Activated CD8-positive, alpha-beta memory T cell treated with anti-CD3 and anti-CD28 coated beads, Interleukin-2, amount 50 U/mL, for 48 hours (primary cell): ENCODE measurements at places on chromosomes 4 and X.

- no peak for DNase-seq
These were observed 27.6 kb upstream of the MSX1 start for GRCh38 chr4:4831825-4832224.

DNA sequence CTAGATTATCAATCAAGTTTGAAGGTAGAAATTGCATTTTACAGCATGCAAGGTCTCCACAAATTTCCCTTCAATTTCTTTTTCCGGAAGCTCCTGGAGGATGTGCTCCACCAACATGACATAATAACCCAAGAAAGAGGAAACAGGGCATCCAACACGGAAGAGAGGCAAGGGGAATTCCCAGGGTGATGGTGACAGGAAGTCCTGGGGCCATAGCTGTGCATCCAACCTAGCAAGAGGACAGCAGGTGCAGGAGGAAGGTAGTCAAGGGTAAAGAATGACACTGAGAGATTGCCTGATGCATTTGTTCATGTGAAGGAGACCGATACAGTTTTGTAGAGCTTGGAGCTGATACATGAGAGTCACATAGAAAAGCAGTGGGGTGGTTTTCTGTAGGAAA is 115.7 kb upstream of the LSM6 start:
- no peak for DNase-seq

DNA sequence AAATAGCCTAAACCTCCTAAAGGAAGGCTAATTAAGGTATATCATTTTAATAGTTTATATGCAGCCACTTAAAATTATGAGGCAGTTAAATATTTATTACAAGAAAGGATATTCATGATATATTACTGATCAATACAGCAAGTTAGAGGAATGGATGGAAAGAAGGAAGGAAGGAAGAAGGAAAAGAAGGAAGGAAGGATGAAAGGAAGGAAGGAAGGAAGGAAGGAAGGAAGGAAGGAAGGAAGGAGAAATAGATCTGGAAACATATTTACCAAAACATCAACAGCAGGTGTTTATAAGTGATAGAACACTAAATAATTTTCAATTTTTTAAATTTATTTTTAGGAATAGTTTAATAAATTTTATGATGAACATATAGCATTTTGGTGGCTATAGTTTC is 17.5 kb downstream of the SLC7A11 start:
- DNase-seq = no peak

- DNase-seq = no peak
These were observed 71.6 kb upstream of the NFKB1 start for GRCh38 chr4:102429553-102429952.

GRCh38 chr4:101801958-101802357 is 11.4 kb downstream of the BANK1 start:
- no peak for DNase-seq

DNA sequence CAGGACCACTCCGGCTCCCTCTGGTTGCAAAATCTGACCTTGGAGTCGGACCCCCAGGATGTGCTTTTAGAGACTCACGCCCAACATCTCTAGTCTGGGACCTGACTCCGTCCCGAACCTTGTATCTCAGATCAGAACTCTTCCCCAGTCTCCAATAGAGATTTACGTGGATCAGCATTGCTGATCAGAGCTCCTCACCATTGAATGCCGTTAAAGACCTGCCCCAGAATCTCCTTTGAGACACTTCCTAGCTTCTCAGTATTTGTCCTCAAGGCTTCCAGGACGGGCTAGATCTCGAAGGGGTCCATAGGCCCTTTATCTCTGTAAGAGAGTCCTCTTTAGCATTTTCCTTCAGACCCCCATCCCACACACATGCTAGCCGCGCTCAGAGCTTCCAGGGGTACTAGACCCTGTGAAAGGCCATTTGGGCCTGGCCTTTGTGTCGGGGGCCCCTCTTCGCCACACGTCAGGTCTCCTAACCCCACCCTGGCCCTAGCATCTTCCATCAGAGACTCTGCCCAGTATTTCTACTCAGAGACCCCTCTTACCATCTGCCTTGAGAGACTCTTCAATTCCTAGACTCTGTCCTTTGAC is 662 bp downstream of the UBA1 start:
- DNase-seq = no peak

GRCh38 chrX:71634366-71634765 is 16.1 kb upstream of the CXCR3 start:
- DNase-seq = no peak

DNA sequence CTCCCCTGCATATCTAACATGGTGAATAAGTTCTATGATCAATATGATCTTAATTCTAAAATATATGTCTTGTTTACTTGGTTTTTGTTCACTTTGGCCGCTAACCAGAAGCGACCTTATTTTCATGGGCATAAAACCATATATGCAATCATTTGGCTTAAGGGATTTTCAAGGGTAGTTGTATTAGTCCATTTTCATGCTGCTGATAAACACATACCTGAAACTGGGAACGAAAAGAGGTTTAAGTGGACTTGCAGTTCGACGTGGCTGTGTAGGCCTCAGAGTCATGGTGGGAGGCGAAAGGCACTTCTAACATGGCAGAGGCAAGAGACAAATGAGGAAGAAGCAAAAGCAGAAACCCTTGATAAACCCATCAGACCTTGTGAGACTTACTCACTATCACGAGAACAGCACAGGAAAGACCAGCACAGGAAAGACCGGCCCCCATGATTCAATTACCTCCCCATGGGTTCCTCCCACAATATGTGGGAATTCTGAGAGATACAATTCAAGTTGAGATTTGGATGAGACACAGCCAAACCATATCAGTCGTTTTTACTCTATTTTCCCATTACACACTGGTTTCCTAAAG is 114.3 kb upstream of the CPEB2 start:
- no peak for DNase-seq

- no peak for DNase-seq
These were observed 28.9 kb downstream of the CASP3 start for GRCh38 chr4:184620212-184620867.

DNA sequence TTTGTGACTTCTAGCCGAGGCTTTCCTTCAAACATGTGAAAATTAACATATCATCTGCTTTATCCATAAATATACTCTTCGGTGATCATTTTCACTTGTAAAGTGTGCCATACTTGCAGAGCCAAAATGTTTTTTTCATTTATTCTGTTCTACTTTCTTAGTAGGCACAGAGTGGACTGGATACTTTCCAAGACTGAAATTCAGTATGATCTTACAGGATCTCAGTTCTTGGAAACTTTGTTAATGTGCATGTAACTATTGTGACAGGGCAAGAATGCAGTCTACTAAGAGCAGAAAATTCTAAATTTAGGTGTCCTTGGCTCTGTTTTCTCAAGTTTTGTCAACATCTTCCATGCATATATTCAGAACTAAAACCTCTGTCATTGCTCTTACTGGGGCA is 284.9 kb downstream of the TEX13A start:
- no peak for DNase-seq

DNA sequence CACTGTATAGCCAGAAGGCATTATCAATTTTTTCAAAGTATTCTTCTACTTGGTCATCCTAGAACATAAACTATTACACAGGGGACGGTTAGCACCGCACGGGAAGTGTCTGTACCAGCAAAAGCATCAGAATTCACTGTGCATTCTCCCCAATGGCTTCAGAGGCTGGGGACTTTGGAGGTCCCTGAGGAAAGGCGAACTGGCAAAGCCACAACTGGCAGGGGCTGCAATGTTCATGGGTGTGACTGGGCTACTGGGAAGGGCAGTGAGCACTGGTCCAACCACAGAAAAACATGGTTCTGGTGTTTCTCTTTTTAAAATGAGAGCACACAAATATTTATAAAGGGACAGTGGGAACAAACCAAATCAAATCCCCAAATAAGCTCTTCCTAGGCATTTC is 83.5 kb downstream of the C4orf51 start:
- DNase-seq = no peak

- no peak for DNase-seq
These were observed 878.5 kb downstream of the PCDH7 start for GRCh38 chr4:31598639-31599038.

DNA sequence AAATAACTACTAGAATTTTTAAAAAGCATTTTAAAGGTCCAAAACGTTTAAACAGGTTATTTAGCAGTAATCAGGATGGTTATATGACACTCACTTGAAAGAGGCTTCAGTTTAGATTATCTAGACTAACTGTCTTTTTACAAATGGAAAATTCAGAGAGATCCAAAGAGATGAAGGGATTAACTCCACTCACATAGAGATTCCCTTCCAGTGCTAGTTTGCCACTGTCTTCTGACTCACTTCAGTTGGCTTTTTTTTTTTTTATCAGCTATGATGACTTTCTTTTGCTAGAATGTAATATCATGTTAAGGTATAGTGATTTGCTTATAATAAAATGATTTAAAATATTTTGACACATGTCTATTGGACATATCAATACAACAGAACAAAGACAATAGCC is 43.8 kb downstream of the GALNT7 start:
- no peak for DNase-seq

- DNase-seq = no peak
These were observed 108.4 kb downstream of the CHIC2 start for GRCh38 chr4:53956053-53956452.

GRCh38 chrX:34915463-34916225 is 27.0 kb upstream of the FAM47B start:
- no peak for DNase-seq

GRCh38 chr4:82352118-82352824 is 21.5 kb downstream of the HNRNPD start:
- DNase-seq = no peak

GRCh38 chr4:86015412-86016350 is 344.2 kb downstream of the MAPK10 start:
- DNase-seq = no peak

- DNase-seq = peak; percentile 48
These were observed 40.0 kb downstream of the RIPPLY1 start for GRCh38 chrX:106862972-106863688.

DNA sequence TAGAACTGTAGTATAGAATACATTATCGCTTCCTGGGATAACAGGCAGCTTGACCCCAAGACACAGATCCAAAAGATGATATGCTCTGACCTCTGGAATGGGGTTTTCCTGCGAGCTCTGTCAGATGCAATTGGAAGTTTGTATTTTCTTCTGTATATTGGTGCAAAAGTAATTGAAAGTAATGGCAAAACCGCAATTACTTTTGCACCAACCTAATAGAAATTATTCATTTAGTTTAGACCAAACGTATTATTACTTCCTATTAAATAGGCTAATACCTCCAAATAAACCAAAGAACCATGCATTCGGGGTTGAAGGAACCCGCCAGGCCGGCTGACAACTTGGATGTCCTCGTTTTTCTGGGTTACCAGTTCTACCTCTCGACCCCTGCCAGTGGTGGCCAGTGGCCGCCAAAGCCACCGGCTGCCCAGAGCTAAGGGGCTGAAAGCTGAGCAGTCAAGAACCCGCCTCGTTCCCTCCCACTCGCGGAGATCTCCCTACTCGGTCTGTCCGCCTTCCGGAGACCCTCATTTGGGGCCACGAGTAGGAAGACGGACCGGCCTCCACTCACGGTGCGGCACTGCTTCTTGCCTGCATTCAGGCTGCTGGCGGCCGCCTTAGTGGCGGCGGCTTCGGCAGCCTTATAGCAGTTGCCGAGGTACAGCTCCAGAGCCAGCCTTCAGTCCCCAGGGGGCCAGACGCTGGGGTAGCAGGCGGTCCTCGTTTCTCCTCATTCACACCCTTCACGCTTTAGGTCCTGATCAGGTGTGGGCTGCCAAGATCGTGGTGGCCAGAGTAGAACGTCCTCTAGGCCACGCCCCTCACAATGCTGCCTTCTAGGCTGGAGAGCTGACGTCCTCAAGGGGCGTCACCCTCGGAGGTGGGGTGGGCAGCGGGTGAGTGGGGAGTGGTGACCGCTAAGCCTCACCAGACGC is 121.9 kb downstream of the RBMX2 start:
- DNase-seq = no peak

GRCh38 chrX:22165732-22166457 is 106.8 kb upstream of the CBLL2 start:
- no peak for DNase-seq

DNA sequence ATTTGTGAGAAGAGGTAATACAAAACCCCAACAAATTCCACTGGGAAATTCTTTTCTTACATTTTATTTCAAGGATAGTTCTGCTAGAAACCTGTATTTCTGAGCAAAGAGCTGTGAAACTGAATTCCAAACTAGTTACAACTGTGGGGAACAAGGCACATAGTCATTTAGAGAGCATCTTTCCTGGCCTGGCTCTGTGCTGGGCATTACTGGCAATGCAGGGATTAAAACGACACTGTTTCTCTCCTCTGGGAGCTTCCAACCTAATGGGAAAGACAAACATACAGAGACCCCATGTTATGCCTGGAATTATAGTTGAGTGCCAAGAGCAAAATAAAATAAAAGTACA is 36.5 kb downstream of the SUPT20HL1 start:
- no peak for DNase-seq

DNA sequence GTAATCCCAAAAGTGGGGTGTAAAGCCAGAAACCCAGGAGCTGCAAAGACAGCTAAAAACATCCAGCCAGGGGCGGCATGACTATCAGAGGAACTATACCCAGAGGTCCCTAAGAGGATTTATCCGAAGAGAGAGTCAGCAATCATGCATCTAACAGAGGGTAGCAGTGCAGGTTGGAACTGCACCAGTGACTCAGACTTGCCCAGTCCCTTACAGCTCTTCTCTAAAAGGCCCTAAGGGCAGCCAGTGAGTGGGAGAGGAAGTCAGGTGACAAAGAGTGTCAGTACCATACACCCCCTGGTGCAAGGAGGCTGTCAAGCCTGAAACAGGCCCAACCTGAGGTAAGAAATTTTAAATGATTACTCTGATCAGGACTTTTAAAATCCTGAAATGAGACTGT is 88.1 kb downstream of the CAMK2D start:
- peak; percentile 58 for DNase-seq

- DNase-seq = peak; percentile 53
These were observed 2.2 kb downstream of the PCDH10 start for GRCh38 chr4:133151341-133151690.

DNA sequence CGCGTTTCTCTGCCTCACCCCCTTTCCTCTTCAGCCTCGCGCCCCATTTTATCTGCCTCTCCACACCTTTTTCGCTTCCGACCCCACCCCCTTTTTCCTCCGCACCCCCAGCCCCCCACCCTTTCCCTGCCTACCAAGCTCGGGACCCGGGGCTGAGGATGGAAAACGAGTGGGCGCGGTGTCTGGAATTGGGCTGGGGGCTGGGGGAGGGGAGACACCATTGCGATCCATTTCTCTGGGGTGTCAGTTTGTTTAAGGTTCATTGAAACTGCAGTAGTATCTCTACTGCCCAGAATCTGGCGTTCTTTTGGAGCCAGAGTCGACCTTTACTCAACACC is 707 bp downstream of the SLC9A6 start:
- DNase-seq = no peak

GRCh38 chrX:3550160-3550751 is 163.2 kb downstream of the PRKX start:
- DNase-seq = no peak

DNA sequence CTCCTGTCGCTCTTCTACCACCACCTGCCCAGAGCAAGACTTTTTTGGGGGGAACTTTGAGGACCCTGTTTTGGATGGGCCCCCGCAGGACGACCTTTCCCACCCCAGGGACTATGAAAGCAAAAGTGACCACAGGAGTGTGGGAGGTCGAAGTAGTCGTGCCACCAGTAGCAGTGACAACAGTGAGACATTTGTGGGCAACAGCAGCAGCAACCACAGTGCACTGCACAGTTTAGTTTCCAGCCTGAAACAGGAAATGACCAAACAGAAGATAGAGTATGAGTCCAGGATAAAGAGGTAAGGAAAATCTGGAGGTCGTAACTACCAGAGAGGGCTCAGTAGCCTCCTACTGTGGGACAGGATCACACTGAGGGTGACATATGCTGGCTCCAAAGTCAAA is 364.5 kb downstream of the MAPK10 start:
- no peak for DNase-seq

- no peak for DNase-seq
These were observed 57.6 kb downstream of the CHIC2 start for GRCh38 chr4:54006755-54007154.

- no peak for DNase-seq
These were observed 9.3 kb downstream of the ZNF81 start for GRCh38 chrX:47846040-47846439.
